Urinary bladder (tissue), 4 donors: ENCODE measurements at places on chromosomes 4 and X. TPM values are rescaled to one million over a fixed set of nuclear protein-coding genes. Genes with fewer than 3 reads are reported as not detected.

HPSE gene
- total RNA-seq, result 0.90 TPM

CWH43 gene
- total RNA-seq, result 5.0 TPM

RHOXF2B gene
- total RNA-seq, result not detected

GAGE2A gene
- total RNA-seq, result not detected

XPNPEP2 gene
- 4.7 TPM for total RNA-seq

- DNase-seq, result no peak
Measured at GRCh38 chrX:71067712-71068043, 456 bp downstream of the SNX12 start.

- DNase-seq, result no peak
Measured at GRCh38 chr4:162360369-162361149, 196.8 kb upstream of the FSTL5 start.

DNA sequence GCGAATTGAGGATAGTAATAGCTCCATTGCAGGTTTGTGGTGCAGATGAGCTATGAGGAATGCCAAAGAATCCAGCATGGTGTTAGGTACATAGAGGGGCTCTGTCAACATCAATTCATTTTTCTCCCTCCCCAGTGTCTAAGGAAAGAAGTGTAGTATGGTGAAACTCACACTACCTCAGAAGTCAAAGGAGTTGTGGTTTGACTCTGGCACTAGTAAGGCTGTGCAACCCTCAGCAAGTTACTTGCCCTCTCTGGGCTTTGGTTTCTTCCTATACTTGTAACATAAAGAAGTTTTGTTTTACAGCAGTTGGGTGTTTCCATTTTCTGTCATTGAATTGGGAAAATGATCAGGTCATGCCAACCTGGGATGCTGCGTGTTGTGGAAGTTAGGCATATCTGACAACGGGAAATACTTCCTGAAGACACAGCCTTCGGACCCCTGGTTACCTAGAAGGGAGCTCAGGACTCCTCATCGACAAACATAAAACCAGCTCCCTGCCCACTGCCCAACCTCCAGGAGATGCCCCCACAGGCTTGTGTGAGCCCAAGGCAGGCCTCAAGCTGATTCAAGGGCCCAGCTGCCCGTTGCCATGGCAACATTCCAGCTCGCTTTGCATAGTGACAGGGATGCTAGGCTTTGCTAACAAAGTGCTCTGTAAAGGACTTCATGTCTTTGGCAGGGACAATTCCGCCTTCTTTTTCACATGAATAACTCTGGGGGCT lies 71.4 kb downstream of the RTL5 start:
- no peak for DNase-seq

GRCh38 chrX:103155201-103155600 lies 59.7 kb upstream of the BEX4 start:
- DNase-seq, result no peak
